ENCODE measurements at places on chromosomes 5 and 9. TPM values are rescaled to one million over a fixed set of nuclear protein-coding genes. Genes with fewer than 3 reads are reported as not detected.

Gene TRIP13
- total RNA-seq = 54.2 TPM

Gene STX17
- total RNA-seq = 14.2 TPM

Gene FIBCD1
- 5.3 TPM for total RNA-seq

Gene C9orf72
- total RNA-seq = 6.4 TPM

Gene SLC22A4
- 5.1 TPM for total RNA-seq

Gene SUSD3
- not detected for total RNA-seq

Gene PCDHGA3
- total RNA-seq = 10.3 TPM

DNA sequence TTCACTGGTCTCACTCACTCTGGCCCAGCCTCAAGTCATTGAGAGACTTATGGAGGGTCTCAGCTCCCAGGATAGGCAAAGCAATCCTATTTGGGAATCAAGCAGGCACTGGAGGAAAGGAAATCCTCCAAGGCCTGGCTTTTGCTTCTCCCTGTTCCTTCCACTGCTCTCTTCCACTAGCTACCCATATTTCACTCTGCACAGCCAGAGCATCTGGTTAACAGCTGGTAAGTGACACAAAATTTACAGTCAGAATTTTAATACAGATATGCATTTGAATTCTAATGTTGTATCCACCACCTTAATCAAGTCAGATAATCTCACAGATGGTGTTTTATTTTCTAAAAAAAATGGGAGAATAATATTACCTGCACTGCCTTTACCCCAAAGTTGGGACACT is 868 bp upstream of the C1QTNF2 start:
- no peak for DNase-seq

- DNase-seq = no peak
Observed at GRCh38 chr9:110087605-110088004, 120.4 kb downstream of the C9orf152 start.

- no peak for DNase-seq
Observed at GRCh38 chr5:52579391-52579790, 208.3 kb upstream of the ITGA1 start.

GRCh38 chr5:32272746-32273145 is 40.0 kb downstream of the MTMR12 start:
- no peak for DNase-seq

GRCh38 chr5:105922574-105922973 is 1748.2 kb downstream of the EFNA5 start:
- DNase-seq = no peak

- DNase-seq = peak; percentile 34
Observed at GRCh38 chr5:139985733-139986132, 57.4 kb downstream of the NRG2 start.

GRCh38 chr5:72252574-72253155 is 67.4 kb downstream of the MRPS27 start:
- no peak for DNase-seq

- no peak for DNase-seq
Observed at GRCh38 chr5:77588175-77588574, 50.3 kb downstream of the OTP start.

DNA sequence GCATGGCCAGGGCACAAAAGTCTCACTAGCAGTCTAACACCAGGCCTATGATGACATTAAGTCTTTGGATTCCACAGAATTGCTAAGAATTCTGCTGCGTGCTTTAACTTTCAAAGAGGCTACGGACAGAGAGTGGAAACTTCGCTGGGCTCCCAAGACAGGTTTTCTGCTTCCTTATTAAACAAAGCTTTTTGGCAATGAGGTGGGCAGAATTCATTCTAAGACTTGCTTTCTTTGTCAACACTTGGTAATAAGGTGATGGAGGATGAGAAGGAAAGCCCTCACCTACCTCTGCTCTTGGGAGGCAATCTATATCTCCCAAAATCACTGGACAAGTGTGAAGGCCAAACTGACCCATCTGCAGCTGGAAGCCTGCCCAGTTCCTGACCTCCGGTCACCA is 231.9 kb downstream of the ATPSCKMT start:
- DNase-seq = no peak

All from H4 (cell line).